ENCODE measurements at places on chromosomes 6 and 20.

- peak; percentile 50 for DNase-seq
Measured at GRCh38 chr6:121549736-121550135, 114.3 kb downstream of the GJA1 start.

- no peak for DNase-seq
Measured at GRCh38 chr20:31890646-31891045, 20.2 kb downstream of the TTLL9 start.

DNA sequence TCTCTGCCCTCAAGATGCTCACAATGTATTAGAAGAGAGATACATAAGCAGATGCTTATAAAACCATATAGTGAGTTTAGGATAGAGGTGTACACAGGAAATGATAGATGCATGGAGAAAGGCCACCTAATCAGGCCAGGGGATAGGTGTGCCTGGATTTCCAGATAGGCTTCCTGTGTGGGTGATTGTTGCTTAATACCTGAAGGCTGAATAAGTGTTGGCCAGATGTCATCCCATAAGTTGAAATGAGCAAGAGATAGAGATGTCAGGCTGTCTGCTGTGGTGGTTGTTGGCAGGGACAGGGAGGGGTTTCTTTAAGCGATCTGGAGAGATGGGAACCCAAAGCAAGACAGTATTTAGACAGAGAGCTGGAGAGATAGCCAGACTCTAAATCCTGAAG lies 109.8 kb upstream of the SGK1 start:
- no peak for DNase-seq

DNA sequence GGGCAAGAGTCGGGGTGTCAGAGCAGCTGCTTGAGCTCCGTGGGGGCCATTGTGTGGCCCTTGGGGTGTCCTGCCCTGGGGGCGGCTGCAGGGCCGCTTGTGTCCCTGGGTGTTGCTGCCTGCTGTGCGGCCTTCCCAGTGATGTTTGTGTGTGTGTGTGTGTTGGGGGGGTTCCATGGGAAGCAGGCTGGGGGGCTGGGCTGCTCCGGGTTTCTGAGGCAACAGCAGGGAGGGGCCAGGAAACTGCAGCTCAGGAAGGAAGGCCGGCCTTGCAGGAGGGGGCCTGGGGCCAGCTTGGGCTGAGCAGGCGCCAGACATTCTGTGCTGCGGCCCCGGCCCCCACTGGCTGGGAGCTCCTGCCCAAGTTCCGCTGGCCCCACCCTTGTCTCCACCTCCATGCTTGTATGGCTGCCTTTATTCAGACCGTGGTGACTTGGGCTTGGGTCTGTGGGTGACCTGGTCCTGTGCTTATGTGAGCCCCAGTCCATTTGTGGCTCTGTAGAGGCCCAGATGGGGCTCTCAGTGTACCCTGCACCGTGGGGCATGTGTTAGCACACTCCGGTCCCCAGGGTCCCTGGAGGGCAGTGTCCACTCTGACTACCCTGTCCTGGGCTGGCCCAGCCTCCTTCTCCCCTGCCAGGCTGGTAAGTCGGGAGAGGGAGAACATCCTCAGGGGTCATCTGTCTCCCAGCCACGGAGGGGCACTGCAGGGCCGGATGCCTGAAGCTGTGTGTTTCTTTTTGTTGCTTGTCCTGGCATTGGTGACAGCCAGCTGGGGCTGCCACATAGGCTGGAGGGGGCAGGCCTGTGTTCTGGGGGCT lies 4.6 kb upstream of the SOX18 start:
- DNase-seq = no peak

GRCh38 chr6:141261672-141262060 lies 871.1 kb upstream of the GJE1 start:
- no peak for DNase-seq

GRCh38 chr20:46512943-46513844 lies at the start of gene ZNF334:
ZNF334 (minus strand) TSS chr20:46513559; CDS start chr20:46512102, 1,457 bp downstream.
- DNase-seq = peak; percentile 2

GRCh38 chr20:50635014-50635557 lies 56.3 kb downstream of the RIPOR3 start:
- DNase-seq = no peak

GRCh38 chr6:35099116-35099515 lies 42.0 kb downstream of the TCP11 start:
- no peak for DNase-seq

- DNase-seq = no peak
Measured at GRCh38 chr20:1555952-1556351, 1.6 kb downstream of the SIRPD start.
